ENCODE measurements at places on chromosomes 2 and 18. TPM values are rescaled to one million over a fixed set of nuclear protein-coding genes. Genes with fewer than 3 reads are reported as not detected.

DNA sequence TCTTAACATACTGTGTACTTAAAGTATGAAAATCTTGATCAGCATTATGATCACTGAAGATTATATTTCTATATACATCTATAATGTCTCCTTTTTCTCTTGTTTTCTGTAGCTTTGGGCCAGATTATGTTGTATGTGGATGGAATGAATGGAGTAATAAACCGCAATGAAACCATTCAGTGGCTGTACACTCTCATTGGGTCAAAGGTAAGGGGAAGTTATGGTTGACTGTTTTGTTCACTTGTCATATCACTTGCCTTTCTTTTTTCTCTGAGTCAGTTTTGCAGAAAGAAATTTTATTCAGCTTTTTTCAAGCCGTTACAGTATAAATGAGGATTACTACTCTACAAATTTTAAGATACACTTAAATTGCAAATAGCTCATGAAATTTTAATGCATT is 252.5 kb downstream of the TPGS2 start:
- no peak for DNase-seq

The SERPINB5 gene
- not detected for total RNA-seq

GRCh38 chr2:198659096-198659870 is 798.5 kb downstream of the SATB2 start:
- no peak for DNase-seq

DNA sequence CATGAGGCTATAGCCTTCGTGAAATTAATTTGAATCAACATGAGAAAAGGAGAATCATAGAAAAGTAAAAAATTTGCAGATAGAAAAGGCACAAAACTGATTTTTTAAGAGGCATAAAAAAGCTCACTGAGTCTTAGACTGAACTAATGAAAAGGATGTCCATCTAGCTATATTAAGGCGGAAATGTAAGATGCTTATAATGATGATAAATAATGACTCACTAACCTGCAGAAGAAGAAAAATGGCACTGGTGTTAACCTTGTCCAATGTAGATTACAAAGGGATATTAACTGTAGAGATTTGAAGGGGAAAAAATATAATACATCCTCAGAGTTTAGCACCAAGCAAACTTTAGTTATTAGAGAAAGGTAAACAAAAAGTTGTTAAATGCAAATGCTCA is 1098.0 kb upstream of the DDX18 start:
- DNase-seq = no peak

The RNU2-63P gene
- 19.7 TPM for total RNA-seq

GRCh38 chr2:217063238-217063755 is 203.4 kb upstream of the TNP1 start:
- no peak for DNase-seq

- DNase-seq = no peak
Measured at GRCh38 chr2:177272765-177273164, 8.2 kb upstream of the NFE2L2 start.

- DNase-seq = no peak
Measured at GRCh38 chr2:227713291-227713690, 4.5 kb downstream of the SLC19A3 start.

GRCh38 chr2:3519255-3520205 is at the start of gene ADI1:
TSS of gene ADI1 (minus strand) at chr2:3519531. CDS start at chr2:3519487, 44 bp downstream.
- peak; percentile 79 for DNase-seq

The STRN gene
- 29.7 TPM for total RNA-seq

DNA sequence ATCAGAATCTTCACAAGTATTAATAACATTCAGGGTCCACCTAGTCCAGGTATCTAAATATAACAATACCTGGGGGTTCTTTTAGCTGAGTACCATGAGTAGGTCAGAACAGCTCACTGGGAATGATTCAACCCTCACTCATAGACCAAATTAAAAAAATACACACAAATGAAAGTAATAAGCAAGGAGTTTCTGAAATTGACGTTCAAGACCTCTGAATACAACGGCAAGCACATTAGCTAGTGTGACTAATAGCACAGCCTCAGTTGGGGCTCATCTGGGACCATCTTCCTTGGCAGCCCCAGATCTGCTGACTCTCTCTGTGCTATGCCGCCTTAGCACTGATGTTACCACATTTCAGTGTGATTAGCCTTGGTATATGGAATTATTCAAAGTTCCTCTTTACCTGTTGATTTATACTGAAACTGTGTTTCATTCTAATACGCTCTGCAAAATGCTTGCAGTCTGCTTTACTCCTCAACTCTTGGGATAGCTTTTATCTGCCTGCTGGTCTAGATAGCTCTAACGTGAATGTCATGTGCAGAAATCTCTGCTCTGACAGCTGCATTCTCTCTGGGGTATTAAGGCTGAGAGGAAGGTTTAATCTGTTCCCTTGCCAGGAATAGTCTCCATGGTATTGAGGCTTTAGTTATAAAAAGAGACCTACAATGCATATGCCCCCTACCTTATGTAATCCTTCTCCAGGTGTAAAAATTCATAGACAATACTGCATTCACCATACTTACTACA is 153.3 kb downstream of the METTL4 start:
- no peak for DNase-seq

DNA sequence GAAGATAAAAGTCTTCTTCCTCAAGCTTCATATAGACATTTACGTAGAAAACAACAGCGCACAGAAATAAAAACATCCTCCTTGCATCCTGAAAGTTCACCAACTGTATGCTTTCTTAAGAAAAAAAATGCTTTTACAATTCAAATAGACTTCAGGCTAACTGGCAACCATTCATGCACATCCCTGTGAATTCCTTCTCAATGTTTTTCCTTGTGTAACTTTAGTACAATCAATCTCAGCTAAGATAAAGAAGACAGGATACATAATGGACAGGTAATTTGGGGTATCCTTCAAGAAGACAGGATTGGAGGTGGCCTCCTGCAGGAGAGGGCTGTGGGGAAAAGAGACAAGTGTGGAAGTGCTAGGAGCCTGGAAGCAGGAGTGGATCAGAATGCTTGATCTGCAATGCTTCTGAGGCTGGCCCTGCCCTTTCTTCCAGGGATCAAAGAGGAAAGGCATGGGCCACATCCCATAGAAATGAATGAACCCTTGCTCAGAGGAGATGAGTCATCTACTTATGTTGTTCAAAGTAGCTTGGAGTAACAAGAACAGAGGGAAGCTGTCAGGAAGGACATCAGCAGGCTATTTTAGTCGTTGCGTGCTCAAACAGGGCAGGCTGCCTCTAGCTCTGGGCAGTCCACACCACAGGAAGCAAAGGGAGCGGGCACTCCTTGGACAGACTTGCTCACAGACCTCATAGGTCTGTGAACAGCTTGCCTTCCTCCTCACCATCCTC is 126.6 kb downstream of the TMEM131 start:
- DNase-seq = no peak

DNA sequence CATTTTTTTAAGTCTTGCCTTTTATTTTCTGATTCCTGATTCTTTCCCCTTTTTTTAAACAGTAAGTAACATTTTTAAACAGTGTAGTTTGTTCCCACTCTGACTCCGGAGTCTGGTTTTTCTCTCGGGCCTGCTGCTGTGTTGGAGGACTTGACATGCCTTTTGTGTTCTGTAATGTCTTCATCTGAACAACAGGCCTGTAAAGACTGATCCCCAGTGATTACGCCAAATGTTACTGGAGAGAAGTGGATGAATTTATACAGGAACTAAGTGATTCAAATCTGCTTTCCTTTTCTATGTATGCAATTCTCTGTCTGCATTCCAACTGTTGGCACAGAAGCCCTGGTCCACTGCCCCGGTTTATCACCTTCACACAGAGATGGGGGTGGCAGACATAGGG is 54.3 kb upstream of the RMDN2 start:
- no peak for DNase-seq

- DNase-seq = no peak
Measured at GRCh38 chr2:220601674-220602073, 970.4 kb downstream of the EPHA4 start.

GRCh38 chr2:44708661-44709000 is 232.9 kb upstream of the SIX3 start:
- no peak for DNase-seq

The C2orf15 gene
- 0.16 TPM for total RNA-seq

GRCh38 chr2:16226943-16227664 is 286.8 kb downstream of the MYCN start:
- no peak for DNase-seq

GRCh38 chr2:31813016-31813415 is 197.8 kb downstream of the MEMO1 start:
- no peak for DNase-seq

GRCh38 chr2:111950236-111950635 is 51.8 kb downstream of the MERTK start:
- no peak for DNase-seq

The SLC9A4 gene
- 0.09 TPM for total RNA-seq

Measured in activated T-helper 2 cell treated with anti-CD3 and anti-CD28 coated beads, Interferon-gamma antibody, Interleukin-2, Interleukin-4, amounts not matched to agents 10 μg/mL and 5 μg/mL and 100 μg/mL, durations not matched to agents 14 hours and 24 hours and 36 hours (primary cell).